ENCODE measurements at places on chromosomes 1 and 21.

DNA sequence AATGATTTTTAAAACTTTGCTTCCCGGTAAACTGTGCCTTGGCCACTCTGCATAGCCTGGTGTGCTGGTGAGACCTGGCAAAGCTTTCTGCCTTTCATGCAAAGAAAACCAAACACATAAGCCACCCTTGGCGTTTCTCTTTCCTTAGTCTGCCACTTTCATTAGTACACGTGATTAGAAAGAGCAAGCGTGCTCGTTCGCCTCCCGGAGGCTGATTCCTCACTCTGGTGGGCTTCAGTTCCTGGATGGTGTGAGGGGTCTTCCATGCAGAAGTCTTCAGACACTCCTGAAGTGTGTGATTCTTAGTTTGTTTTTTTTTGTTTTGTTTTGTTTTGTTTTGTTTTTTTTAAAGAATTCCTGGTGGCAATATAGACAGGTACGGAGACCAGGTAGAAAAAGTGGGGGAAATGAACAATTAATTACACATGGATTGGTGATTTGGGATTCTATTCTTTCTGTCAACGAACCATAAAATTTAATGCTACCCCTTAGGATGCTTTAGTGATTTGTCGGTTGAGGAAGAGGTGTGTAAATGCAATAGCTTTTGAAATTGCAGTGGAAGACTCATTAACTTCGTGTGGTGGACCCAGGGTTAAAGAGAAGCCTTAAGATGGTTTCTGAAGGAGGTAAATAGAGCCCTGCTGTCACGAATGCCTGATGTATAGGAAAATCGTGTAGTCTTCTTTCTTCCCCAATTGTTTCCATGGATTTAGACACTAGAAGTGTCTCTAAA lies 2.1 kb downstream of the GALNT2 start:
- no peak for DNase-seq

DNA sequence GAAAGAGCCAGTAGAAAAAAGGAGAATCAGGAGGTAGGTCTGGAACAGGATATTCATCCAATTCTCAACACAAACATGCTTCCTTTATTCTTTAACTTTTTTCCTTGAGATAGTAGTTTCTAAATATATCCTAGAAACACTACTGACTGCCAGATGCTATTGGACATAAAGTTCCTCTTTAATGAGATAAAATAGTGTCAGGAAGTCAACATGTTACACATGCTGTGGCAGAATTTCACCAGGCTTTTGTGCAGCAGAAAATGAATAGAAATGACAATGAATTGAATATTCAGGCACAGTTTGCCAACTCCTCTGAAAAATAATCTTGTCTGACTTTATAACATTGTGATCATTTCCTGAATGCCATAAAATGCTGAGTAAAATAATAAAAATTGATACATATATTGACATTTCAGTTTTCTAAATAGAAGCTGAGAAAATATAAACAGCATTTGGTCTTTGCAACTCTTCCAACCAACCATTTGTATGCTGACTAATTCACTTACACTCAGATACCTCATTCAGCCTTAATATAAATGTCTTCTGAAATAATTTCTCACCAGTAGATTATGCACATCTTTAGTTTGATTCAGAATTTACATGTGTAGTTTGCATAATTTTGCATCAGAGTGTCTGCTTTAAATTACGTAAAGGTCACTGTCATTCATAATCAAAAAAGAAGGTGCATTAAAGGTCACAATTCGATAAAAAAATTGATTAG lies 486.1 kb upstream of the ADGRL2 start:
- DNase-seq, result no peak

DNA sequence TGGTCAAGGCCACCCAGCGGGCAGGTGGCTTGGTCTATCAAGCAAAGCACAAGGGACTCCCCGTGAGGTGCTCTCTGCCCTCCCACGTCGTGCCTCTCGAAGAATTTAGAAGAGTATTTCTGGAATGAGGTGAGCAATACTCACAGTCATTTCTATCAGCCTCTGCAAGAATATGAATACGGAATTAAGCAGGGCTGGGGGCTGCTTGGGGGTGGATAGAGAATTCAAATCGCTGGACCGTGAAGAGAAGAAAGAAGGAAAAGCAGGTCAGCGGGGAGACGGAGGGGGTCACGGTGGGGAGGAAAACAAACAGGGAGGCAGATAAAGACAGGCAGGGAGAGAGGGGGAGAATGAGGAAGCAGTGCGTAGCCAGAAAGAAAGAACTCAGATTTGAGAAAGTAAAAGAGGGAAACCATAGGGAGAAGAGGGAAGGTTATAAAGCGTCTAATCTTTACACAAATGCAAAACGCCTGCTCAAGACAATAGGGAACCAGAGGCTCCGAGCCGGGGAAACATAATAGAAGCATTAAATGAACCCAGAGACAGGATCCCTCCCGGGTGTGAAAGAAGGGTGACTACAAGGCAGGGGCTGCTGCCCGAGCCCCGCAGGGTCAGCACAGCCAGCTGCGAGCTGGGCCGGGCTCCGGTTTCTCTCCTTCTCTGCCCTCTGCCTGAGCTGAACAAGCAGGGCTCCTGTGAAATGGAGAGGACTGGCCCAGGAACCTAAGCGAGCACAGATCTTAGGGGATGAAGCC lies 2.1 kb upstream of the EDN2 start:
- no peak for DNase-seq

DNA sequence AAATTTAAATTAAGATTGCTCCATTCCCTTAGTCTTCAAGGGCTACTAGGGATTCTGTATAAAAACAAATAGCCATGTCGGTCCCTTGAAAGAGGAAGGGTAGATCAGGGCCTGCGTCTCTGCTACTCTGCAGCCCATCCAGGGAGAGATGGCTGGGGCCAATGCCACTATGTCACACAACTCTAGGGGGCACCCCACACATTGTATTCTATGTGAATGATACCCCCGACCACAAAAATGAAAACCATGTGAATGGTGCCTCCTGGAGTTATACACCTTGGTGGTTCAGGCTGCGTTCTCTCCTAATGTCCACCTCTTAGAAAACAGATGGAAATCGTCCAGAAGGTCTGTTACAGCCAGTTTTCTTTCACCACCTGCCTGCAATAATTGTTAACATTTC lies 18.0 kb downstream of the PIK3C2B start:
- DNase-seq, result no peak

DNA sequence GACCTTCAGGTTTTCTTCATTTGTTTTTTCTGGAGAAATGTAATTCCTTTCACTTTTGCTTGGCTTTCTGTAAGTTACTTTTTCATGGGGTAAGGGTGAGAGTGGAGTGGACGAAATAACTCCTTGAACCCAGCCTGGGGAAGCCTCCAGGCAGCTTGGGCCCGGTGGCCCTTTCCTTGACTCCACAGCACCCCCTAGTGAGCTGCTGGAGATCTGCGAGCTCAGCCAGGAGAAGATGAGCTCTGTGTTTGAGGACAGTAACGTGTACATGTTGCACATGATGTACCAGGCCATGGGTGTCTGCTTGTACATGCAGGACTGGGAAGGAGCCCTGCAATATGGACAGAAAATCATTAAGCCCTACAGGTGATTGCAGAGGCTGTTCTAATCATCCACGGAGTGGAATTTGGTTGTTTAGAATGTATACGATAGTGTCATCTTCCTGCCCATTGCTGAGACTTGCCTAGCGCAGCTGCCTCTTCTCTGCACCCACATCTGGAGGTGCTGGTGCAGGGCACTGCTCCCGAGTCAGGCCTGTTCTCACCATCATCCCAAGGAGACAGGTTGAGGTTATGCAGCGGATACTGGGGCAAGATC lies 51.0 kb downstream of the SMYD2 start:
- peak; percentile 63 for DNase-seq

DNA sequence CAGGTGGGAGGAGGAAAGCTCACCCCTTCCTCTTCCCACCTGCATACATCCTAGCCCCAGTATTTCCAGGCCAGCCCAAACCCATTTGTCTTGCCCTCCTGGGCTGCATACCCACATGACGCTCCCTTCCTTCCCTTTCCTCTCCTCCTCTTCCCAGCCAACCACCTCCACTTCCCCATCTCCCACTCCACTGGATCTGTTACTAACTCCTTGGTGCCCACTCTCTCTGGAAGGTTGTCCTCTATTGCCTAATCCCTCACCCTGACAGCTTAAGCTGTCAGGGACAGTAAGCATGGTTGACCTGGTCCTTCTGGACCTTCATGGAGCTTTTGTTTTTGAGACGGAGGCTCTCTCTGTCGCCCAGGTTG lies 23.0 kb upstream of the SYNC start:
- no peak for DNase-seq

All from activated CD4-positive, CD25-positive, alpha-beta regulatory T cell treated with anti-CD3 and anti-CD28 coated beads, Interleukin-2, amount 50 U/mL, for 72 hours (primary cell).